Fibroblast of villous mesenchyme (primary cell): ENCODE measurements at places on chromosomes 11 and 22. TPM values are rescaled to one million over a fixed set of nuclear protein-coding genes. Genes with fewer than 3 reads are reported as not detected.

GRCh38 chr11:19547044-19547443 is 165.6 kb upstream of the NAV2 start:
- no peak for DNase-seq

The CD82 gene
- 28.3 and 38.4 TPM in 2 replicates for total RNA-seq

GRCh38 chr22:21047035-21047661 is 1.4 kb downstream of the LRRC74B start:
- DNase-seq, result no peak

The KCNK4 gene
- total RNA-seq, result under 0.01 TPM in 1 of 2 replicates, not detected in the other

The OR4C12 gene
- total RNA-seq, result not detected in 2 replicates
